RCC 7860 (cell line): ENCODE measurements at places on chromosomes 2 and 18.

DNA sequence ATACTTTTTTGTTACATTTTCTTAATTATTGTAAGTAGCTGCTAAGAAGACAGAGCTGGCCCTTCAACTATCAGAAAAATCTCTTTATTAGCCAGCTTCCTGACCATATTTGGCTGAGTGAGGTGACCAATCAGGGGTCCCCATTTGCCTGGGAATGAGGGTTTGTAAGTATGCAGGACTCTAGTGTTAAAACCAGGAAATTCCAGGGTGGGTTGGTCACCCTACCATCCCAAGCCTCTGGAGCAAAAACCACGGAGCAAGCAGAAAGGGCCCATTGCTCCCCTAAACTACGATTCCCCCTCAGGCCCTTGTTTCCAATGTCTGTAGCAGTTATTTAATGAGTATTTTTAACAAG, 165.6 kb upstream of the NCKAP5 start:
- no peak for DNase-seq

- no peak for DNase-seq
These were observed 134.5 kb downstream of the CLIP4 start for GRCh38 chr2:29249666-29250253.

- DNase-seq = no peak
These were observed 107.5 kb downstream of the OSR1 start for GRCh38 chr2:19250906-19251305.

GRCh38 chr2:149720615-149721014, 133.0 kb upstream of the MMADHC start:
- DNase-seq = no peak

DNA sequence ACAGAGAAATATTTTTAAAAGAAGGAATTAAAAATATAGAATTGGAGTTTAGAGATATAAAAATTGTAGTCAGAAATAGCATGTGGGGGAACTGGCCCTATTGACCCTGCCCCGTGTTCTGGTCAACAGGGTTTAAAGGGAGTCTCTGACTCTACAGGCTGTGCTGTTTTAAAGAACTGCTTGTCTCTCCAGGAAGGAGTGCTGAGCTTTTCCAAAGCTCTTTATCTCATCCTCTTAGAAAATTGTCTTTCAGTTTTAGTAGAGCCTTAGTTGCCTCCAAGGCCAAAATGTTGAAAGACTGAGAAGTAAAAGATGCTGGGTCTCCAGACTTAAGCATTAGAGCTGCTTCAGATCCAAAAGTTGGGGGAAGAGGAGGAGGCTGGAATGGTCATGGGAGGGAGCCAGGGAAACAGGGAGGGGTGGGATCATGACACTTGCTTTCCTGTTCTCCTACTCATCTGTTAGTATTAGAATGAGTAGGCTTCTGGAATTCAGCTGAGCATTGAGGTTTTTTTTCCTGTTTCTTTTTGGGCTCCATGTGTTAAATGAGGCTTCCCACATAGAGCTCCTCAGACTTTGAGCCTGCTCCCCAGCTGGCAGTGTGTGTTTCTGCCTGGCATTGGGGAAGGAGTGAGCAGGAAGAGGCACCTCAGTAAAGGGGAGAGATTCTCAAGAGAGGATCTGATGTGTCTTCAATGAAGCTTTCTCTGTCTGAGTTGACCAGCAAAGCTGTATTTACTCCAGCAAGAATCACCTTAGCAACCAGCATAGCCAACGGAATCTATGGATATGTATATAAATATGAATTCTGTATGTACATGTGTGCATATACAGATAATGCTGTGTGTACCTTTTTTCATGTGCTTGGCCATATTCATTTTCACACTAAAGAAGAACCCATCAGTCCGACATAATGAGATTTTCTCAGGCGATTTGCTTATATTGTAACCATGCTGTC, 186.8 kb upstream of the FBXO11 start:
- no peak for DNase-seq

DNA sequence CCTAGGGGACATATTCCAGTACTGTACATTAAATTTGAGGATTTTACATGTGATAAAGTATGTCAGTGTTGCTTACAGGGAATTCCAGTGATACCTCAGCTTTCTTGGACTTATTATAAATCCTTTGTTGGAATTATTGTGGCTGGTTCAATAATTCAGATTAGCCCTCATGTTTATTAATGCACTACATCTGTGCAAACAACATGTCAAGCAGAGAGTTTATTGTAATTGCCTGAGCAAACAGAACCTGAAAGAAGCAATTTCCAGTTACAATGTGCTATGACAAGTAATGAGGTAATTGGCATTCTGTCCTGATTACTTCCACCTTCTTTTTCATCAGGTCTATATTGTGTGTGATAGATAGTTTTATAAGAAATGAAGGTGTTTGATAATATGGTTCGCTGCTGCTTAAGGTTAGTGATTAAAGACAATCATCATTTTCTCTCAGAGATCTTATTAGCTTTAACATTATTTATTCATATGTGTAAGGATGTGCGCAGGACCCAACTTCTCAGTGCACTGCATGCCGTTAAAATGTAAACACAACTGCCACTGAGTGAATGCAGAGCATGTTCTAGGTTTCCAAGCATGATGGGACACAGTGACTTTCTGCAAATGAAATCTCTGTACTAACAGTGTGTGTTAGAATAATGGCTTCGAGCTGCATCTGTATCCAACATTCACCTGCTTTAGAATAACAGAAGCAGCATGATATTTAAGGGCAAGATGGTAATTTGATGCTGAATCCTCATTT, 973.7 kb upstream of the POU3F3 start:
- DNase-seq = no peak
